Right hindlimb (tissue), 1 donor: ENCODE measurements at places on chromosomes 1 and 21.
A peak's percentile ranks its signal among the peaks of the same experiment; 100 is the strongest.

GRCh38 chr21:34031835-34032370, 41.5 kb upstream of the MRPS6 start:
- no peak for DNase-seq

DNA sequence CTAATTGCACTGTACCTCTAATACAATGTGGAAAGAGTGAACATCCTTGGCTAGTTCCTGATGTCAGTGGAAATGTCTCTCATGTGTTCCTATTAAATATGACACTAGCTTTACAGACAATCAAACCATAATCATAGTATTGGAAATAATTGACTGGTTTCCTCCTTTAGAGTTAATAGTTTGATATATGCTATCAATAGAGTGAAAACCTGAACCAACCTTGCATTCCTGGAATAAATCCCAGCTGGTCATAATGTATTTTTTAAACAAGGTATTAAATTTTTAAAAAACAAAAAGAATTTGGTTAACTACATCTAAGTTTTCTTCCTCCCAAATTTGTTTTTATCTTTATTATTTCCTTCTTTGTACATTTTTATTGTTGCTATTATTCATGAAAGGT, 226.1 kb downstream of the SLC45A1 start:
- DNase-seq = no peak

GRCh38 chr1:38000529-38001455, 4.5 kb downstream of the FHL3 start:
- peak; percentile 90 for DNase-seq

DNA sequence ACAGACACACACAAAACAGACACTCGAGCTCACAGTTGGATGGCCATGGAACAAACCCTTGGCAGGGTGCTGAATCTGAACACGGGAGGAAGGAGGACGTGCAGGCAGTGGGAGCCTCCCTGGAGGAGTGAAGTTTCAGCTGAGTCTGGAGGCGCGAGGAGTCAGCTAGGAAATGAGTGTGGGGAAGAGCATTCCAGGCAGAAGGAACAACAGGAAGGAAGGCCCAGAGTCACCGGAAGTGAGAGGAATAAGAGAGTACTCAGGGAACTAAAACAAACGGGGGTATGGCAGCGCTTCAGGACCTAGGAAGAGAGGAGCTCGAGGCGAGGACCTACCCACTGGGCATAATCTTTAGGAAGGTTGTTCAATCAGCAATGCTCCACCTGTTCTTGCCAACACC, 137.3 kb downstream of the SYF2 start:
- no peak for DNase-seq

DNA sequence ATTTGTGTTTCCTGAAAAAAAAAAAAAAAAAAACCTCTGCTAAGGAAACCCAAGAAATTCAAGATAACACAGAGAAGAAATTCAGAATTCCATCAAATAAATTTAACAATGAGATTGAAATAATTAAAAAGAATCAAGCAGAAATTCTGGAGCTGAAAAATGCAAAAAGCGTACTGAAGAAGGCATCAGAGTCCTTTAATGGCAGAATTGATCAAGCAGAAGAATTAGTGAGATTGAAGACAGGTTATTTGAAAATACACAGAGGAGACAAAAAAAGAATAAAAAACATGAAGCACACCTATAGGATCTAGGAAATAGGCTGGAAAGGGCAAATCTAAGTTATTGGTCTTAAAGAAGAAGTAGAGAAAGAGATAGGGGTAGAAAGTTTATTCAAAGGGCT, 38.2 kb downstream of the NME7 start:
- no peak for DNase-seq

DNA sequence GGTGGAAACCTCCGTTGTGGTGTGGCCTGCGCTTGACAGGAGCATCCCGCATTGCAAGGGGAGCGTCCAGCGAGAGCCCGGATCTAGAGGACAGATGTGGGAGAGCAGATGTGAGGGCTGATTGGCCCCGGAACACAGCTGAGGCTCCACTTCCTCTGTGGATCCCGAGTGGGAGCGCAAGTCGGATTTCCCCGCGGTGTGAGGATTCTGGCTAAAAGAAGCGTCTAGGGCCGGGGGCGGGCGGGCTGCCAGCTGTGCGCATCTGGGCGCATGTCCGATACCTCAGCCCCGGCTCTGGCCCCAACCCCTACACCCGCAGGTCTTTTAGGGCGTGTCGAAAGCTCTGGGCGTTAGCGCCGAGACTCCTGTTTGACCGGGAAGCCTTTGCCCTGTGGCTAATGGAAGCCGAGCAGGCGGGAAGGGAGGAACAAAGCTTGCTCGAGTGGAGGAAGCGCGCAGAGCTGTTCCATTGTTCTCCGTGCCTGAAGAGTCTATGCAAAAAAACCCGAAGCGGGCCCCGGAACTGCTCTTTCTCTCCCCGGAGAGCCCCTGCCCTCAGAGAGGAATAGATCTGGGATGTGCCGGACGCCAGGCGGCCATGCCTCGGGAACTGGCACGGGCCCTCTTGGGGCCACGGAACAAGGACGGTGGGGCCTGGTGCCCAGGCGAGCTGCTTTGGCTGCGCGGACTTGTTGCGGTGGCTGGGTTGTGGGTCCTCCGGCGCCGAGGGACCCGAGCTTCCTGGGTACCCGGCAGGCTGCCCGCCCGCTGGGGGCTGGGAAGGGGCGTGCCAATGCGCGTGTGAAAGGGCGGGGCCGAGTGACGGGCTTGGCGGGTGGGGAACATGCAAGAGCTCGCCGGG, 111.1 kb downstream of the NAV1 start:
- DNase-seq = peak; percentile 86

DNA sequence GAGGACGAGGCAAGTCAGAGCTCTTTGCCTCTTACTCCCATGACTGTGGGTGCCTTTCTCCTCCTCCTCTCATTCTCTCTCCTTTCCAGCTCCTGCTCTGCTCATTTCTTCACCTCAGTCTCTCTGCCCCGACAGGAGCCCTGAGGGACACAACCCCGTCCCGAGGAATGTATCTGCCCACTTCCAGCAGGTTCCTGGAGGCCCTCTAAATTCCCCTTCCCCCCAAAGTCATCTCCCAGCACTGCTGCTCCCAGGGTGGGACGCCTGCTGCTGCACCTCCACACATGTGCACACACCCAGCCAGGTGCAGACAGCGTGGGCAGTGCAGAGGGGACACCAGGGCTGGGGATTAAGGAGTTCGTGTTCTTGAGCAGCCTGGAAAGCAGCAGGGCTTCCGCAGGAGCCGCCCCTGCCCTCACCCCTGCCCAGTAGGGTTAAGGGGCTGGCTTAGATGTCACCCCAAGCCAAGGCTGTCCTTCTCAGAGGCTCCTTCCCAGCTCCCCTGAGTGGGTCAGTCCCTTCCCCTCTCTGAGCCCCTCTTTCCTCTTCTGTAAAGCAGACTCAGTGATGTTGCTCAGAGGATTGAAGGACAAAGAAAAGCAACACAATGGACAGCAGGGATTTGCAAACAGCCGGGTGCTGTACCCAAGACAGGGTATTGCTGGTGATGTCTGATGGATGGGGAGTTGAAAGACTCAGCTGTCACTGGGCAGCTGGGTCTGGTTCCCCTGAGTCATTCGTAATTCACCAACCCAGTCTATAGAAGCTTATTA, 346.0 kb downstream of the MATN1 start:
- DNase-seq = no peak

GRCh38 chr1:54849219-54850068, 37.6 kb downstream of the DHCR24 start:
- DNase-seq = no peak

- no peak for DNase-seq
Measured at GRCh38 chr1:110449661-110450651, 993 bp upstream of the PROK1 start.

- peak; percentile 64 for DNase-seq
Measured at GRCh38 chr1:156126630-156127534, 12.4 kb downstream of the LMNA start.

GRCh38 chr1:216111842-216112241, 311.4 kb downstream of the USH2A start:
- DNase-seq = no peak

GRCh38 chr1:66270119-66270812, 263.7 kb upstream of the SGIP1 start:
- no peak for DNase-seq
